Fibroblast of gingiva (primary cell): ENCODE measurements at places on chromosomes 13 and 19.

GRCh38 chr13:35136585-35136984 lies 194.5 kb downstream of the NBEA start:
- DNase-seq, result no peak

GRCh38 chr19:6313398-6313969 lies 19.9 kb downstream of the ACER1 start:
- DNase-seq, result no peak

GRCh38 chr13:71249011-71249410 lies 618.0 kb downstream of the DACH1 start:
- DNase-seq, result no peak

- no peak for DNase-seq
Observed at GRCh38 chr19:16184665-16185122, 516 bp upstream of the FAM32A start.

DNA sequence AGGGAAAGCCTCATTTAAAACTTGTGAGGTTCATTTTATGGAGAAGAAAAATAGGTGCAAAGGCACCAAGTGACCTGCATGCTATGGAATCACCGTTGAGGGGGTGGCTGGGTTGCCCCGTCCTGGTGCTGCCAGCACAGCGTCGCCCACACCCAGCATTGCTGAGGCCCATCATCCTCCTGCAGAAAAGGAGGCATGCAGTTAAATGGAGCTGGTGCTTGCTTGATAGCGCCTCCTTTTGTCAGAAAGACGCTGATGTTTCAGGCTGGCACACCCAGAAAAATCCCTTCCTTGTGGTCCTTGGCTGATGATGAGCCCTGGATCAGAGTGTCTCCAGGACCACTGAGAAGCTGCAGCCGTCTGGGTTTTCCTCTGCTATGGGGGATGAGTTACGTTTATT lies 36.9 kb downstream of the DHRS12 start:
- DNase-seq, result no peak
